ACHN (cell line): ENCODE measurements at places on chromosomes 1 and 21.
A peak's percentile ranks its signal among the peaks of the same experiment; 100 is the strongest.

DNA sequence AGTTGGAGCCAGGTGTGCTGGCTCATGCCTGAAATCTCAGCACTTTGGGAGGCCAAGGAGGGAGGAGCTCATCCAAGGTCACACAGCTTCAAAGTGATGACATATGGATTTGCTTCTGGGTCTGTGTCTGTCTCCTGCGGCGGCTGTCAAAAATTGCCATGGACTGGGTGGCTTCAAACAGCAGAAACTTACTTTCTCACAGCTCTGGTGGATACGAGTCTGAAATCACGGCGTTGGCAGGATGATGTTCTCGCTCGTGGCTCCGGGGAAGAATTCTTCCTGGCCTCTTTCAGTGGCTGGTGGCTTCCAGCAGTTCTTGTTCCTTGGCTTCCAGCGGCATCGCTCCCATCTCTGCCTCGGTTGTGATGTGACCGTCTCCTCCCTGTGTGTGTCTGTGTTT, 314.8 kb upstream of the C1orf174 start:
- no peak for DNase-seq

GRCh38 chr1:213927846-213928245, 59.9 kb upstream of the PROX1 start:
- DNase-seq, result no peak

DNA sequence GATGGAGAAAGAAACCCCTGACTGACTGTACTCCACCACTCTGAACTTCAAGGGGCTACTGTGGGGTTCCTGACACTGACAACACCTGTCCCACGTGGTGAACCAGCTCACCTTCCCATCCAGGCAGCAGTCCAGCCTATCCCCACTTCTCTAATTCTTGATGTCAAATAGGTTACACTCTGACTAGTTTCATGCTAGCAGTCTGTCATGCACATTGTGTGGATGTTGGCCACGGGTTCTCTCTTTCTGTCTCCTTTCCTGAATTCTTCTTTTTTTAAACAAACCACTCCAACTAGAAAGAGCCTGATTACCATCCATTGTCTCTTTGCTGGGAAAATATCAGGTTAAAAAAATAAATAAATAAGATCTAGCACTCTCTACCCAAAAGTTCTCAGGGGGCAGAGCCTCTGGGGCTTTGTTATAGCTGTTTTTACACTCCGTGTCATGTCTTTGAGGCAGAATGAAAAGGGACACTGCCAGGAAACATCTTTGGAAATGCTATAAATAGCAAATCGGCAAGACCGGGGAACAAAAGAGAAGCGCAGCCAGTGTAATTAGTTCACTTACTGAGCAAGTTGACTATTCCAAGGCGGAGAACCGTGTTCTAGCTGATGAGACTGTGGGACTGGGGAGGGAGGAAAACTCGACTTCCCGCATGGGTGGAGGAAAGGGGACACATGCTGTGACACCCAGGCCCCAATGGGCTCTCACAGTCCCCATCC, 356.1 kb downstream of the OMA1 start:
- DNase-seq, result no peak

- peak; percentile 18 for DNase-seq
These were observed 20.7 kb downstream of the LGR6 start for GRCh38 chr1:202214089-202214843.

- no peak for DNase-seq
These were observed 43.7 kb upstream of the PSEN2 start for GRCh38 chr1:226826479-226827261.

- DNase-seq, result no peak
These were observed 62.3 kb upstream of the KCNA3 start for GRCh38 chr1:110736900-110737605.

- no peak for DNase-seq
These were observed 9.7 kb downstream of the IFFO2 start for GRCh38 chr1:18946550-18947381.

DNA sequence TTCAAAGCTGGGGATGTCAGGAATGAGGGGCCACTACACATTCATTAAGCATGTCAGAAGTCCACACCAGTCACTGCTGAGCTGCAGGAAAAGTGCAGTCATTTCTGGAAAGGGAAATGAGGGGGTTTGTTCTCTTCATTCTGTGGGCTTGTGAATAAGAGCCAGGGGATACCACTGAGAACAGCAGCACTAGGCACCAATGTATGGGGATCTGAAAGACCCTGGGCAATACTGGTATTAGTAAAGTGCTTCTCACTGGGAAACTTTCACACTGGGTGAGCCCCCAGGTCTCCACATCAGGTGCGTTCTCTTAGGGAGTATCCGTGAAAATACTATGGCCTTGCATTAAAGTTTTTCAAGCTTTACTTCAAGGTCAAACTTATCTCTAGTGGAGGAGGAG, 49.9 kb downstream of the TGFB2 start:
- no peak for DNase-seq

- DNase-seq, result no peak
These were observed 83.2 kb downstream of the EPS15 start for GRCh38 chr1:51435878-51436277.

GRCh38 chr1:220198186-220199005, 73.9 kb downstream of the RAB3GAP2 start:
- no peak for DNase-seq

- no peak for DNase-seq
These were observed 673.4 kb upstream of the ADGRL4 start for GRCh38 chr1:79679916-79680315.

DNA sequence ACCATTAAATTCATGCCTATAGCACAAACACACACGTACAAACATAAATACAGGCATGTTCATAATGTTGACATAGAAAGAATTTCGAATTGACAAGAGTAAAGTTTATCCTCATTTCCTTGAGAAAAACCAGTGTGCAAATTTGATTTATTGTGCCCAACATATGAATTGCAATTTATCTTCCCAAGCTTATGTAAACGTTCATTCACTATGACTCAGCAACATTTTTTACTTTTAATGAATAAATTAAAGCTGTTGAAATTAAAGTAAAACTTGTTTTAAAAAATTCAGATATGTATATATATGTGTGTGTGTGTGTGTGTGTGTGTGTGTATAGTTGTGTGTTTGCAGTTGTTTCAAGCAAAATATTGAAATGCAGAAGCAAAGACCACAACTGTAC, 1067.9 kb downstream of the BRINP3 start:
- DNase-seq, result no peak

GRCh38 chr1:110634455-110635311, 28.5 kb upstream of the KCNA2 start:
- DNase-seq, result peak; percentile 22

DNA sequence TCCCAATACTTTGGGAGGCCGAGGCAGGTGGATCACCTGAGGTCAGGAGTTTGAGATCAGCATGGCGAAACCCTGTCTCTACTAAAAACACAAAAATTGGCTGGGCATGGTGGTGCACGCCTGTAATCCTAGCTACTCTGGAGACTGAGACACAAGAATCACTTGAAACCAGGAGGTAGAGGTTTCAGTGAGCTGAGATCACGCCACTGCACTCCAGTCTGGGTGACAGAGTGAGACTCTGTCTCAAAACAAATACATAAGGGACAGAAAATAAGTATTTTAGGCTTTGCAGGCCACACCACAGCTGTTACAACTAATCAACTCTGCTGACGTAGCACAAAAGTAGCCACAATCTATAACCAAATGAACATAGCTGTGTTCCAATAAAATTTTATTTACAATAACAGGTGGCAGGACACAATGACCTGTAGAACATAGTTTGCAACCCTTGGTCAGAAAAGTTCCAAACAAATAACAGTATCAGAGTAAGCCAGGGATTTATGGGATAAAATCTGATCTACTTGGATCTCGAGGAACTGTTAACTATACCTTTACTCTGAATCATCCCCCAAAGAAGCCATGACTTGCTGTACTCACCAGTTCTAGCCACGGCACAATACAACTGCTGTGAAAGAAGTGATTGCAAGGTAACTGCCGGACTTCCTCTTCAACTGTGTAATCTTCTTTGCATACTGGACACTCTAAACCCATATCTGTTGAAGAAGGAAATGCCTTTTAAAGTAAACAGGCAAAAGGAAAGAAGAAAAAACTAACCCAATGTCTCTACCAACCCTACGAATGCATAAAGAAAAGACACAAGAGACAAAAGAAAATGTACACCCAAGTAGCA, 28.3 kb downstream of the CD160 start:
- DNase-seq, result no peak

GRCh38 chr1:167599957-167600581, 30.0 kb upstream of the RCSD1 start:
- peak; percentile 50 for DNase-seq
